ENCODE measurements at places on chromosomes 1 and 21. TPM values are rescaled to one million over a fixed set of nuclear protein-coding genes. Genes with fewer than 3 reads are reported as not detected.

HCN3 gene
- total RNA-seq = 12.9 TPM

SLC2A5 gene
- total RNA-seq = 0.07 TPM

GRCh38 chr1:57384901-57385300 is 39.0 kb downstream of the DAB1 start:
- peaks cover 16% of the 10 kb centered on the region for H3K27me3 ChIP-seq
- H3K4me1 ChIP-seq = no peaks in the 10 kb centered on the region
- DNase-seq = no peak
- no peak overlapping the region for H3K27ac ChIP-seq
- no peak overlapping the region for H3K4me3 ChIP-seq

DNA sequence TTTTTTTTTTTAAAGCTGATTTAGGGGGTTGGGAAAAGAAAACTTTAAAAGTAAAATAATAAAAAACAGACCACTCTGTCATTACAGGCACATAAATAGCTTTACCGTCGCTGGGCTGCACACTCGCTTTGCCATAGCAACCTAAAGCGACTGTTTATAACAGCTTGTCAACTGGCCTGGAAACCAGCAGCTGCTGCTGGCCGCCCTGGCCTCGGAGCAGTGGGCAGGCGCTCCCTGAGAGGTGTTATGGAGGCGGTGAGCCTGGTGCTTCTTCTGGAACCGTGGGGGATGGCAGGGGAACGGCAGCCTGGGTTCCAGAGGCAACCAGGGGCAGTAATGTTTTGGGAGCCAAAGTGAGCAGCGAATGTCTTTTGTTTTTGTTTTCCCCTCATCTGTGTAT is 45.7 kb downstream of the ATP2B4 start:
- no peak for DNase-seq
- peak overlapping the region; percentile 49 for H3K4me3 ChIP-seq
- no peaks in the 10 kb centered on the region for H3K27me3 ChIP-seq
- peak overlapping the region; percentile 97 for H3K27ac ChIP-seq
- H3K36me3 ChIP-seq = peaks cover 18% of the 10 kb centered on the region

ITGB2 gene
- 0.74 TPM for total RNA-seq

DNA sequence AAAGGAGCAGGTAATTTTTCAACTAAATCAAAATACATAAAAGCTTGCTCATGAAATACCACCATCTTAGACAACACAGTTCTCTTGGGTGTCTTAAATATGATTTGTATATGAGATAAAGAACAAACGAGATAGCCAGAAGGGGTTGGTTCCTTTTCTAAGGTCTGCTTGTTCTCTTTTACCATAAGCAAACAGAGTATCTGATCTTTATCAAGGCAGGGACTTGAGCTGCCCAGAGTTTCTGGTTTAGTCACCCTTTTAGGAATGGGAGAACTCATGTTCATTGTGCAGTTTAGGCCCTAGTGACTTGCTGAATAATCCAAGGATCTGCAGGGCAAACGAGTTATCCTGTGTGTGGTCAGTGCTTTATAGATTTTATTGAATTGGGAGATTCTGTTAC is 3.0 kb upstream of the SUCO start:
- H3K36me3 ChIP-seq = no peaks in the 10 kb centered on the region
- peaks cover 27% of the 10 kb centered on the region for H3K4me1 ChIP-seq
- H3K27me3 ChIP-seq = no peaks in the 10 kb centered on the region
- no peak overlapping the region for H3K4me3 ChIP-seq
- DNase-seq = no peak
- H3K27ac ChIP-seq = peak overlapping the region; percentile 20

DNAJC28 gene
- total RNA-seq = 3.1 TPM

- peak overlapping the region; percentile 90 for H3K27ac ChIP-seq
- H3K36me3 ChIP-seq = peaks cover 32% of the 10 kb centered on the region
- peaks cover 17% of the 10 kb centered on the region for H3K4me1 ChIP-seq
- H3K4me3 ChIP-seq = peak overlapping the region; percentile 99
These were observed 926 bp upstream of the SH3D21 start for GRCh38 chr1:36304970-36305914.

DNA sequence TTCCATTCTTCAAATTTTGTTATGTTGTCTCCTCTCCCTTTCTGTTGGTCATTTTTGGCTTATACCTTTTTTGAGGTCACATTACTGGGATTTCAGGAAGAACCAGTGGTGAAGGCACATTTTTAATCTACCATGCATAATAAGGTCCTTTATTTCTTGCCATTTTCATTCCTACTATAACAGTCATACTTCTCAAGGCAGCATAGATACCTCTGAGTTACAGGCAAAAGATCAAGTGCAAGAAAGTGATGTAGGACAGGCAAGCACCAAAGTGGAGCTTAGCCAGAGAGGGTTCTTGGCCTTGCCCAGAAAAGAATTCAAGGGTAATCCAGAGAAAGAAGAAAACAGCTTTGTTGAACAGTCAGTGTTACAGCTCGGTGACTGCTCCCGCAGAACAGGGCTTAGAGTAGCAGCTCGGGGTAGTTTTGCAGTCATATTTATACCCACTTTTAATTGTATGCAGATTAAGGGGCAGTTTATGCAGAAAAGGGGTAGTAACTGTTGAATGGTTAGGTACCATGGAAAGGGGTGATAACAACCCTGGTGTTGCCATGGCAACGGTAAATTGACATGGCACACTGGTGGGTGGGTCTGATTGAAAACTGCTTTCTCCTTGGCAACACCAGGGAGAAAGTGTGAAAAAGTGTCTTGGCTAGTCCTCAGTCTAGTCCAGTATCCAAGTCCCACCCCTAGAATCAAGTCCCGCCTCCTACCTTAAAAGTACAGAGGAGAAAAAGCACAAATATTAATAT is 39.6 kb upstream of the DOCK7 start:
- H3K27ac ChIP-seq = no peak overlapping the region
- no peaks in the 10 kb centered on the region for H3K27me3 ChIP-seq
- peaks cover 2% of the 10 kb centered on the region for H3K36me3 ChIP-seq
- DNase-seq = no peak
- H3K4me1 ChIP-seq = peaks cover 29% of the 10 kb centered on the region
- H3K4me3 ChIP-seq = no peak overlapping the region

FMO4 gene
- total RNA-seq = 5.4 TPM

- no peak overlapping the region for H3K4me3 ChIP-seq
- peaks cover 54% of the 10 kb centered on the region for H3K27me3 ChIP-seq
- peak overlapping the region; percentile 9 for H3K27ac ChIP-seq
- DNase-seq = no peak
- H3K36me3 ChIP-seq = no peaks in the 10 kb centered on the region
These were observed 5.7 kb upstream of the RIPK4 start for GRCh38 chr21:41772351-41773080.

ZNF683 gene
- not detected for total RNA-seq

DNA sequence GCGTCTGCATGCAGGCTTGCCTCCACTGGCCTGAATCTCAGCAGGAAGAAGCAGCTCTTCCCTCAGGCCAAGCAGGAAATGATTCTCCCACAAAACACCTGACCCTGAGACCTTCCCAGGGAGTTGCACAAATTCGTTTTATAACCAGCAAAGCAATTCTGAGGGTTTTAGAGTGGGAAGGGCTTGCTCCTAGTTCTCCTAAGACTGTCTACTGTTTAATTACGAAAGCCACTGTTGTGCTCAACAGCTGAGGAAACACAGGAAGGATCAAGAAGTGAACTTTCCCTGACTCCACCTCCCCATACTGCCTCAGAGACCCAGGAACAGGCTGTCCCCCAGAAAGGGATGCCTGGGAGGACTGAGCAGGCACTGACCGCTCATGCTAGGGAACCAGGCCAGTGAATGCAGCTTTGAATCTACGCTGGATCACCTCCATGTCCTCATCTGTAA is 37.0 kb upstream of the PUM1 start:
- no peaks in the 10 kb centered on the region for H3K36me3 ChIP-seq
- peaks cover 7% of the 10 kb centered on the region for H3K4me1 ChIP-seq
- DNase-seq = no peak
- H3K27me3 ChIP-seq = no peaks in the 10 kb centered on the region
- no peak overlapping the region for H3K4me3 ChIP-seq

- no peak overlapping the region for H3K27ac ChIP-seq
- DNase-seq = no peak
- H3K36me3 ChIP-seq = no peaks in the 10 kb centered on the region
- H3K4me1 ChIP-seq = no peaks in the 10 kb centered on the region
- H3K27me3 ChIP-seq = peaks cover 67% of the 10 kb centered on the region
These were observed 86.7 kb downstream of the DDX20 start for GRCh38 chr1:111842411-111842810.

C2CD2 gene
- 31.6 TPM for total RNA-seq

ERG gene
- total RNA-seq = 3.0 TPM

DNA sequence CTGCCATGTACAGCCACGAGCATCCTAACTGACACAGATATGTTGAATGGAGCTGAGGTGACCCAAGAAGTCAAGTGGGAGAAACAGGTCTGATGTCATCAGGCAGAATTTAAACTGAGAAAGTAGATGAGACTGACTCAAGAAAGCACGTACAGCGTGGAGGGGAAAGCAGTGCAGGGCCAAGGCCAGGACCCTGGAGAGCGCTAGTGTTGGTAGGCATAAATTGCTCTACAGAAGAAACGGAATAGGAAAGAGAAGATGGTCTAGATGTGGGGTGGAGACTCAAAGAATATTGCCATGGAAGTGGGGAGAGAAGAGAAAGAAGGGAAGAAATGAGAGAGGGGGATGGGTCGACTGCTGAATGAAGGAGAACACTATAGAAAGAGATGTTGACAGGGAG is 45.3 kb upstream of the GJB5 start:
- no peak overlapping the region for H3K4me3 ChIP-seq
- H3K36me3 ChIP-seq = no peaks in the 10 kb centered on the region
- peaks cover 38% of the 10 kb centered on the region for H3K27me3 ChIP-seq
- DNase-seq = no peak
- H3K27ac ChIP-seq = no peak overlapping the region

DNA sequence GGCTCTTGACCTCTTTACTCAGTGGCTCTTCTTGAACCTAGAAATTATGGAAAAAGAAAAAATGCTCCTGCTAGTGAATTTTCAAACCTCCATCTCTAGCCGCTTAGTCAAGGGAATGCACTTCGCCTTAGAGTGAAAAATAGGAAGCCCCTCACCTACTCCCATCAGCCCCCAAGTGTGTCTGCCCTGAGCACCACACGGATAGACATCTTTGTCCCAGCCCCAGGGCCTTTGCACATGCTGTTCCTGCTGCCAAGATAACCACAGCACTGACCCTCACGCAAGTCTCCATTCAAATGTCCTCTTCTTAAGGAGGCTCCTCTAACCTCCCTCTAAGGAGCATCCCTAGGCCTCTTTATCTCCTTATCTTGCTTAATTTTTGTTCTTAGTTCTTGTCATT is 59.6 kb downstream of the FBXO2 start:
- H3K4me3 ChIP-seq = no peak overlapping the region
- no peak for DNase-seq
- no peak overlapping the region for H3K27ac ChIP-seq
- no peaks in the 10 kb centered on the region for H3K4me1 ChIP-seq
- H3K36me3 ChIP-seq = no peaks in the 10 kb centered on the region
- peaks cover 29% of the 10 kb centered on the region for H3K27me3 ChIP-seq

DNA sequence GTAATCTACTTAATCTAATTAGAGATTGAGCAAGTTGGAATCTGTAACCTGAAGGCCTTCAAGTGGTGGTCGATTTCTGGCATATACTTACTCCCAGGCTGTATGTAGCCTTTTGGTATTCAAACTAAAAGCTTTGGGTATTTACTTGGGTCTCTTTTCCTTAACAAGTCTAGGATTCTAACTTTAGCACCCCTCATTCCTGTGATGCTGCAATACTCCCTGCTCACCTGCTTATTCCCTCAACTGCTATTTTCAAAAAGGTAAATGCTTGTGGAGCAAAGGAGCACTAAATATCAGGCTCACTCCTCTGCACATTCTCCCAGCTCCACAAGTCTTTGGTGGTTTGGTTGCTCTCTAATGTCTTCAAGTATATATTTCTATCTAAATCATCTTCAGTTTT is 68.0 kb upstream of the CYYR1 start:
- no peaks in the 10 kb centered on the region for H3K27me3 ChIP-seq
- no peaks in the 10 kb centered on the region for H3K4me1 ChIP-seq
- H3K36me3 ChIP-seq = no peaks in the 10 kb centered on the region
- no peak overlapping the region for H3K4me3 ChIP-seq

DNA sequence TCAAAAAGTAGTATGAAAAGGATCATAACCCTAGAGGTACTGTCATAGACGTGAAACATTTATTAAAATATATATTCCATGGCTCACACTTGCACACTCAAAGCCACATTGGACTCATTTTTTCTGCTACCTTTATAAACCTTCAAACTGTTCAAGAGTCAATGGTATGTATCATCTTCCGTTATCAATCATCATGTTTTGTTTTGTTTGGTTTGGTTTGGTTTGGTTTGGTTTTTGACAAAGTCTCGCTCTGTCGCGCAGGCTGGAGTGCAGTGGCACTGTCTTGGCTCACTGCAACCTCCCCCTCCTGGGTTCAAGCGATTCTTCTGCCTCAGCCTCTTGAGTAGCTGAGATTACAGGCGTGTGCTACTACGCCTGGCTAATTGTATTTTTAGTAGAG is 1.8 kb downstream of the IFNAR2 start:
- peak overlapping the region; percentile 82 for H3K4me3 ChIP-seq
- H3K4me1 ChIP-seq = peaks cover 60% of the 10 kb centered on the region

- H3K27me3 ChIP-seq = peaks cover 30% of the 10 kb centered on the region
- no peak for DNase-seq
- no peaks in the 10 kb centered on the region for H3K36me3 ChIP-seq
- no peak overlapping the region for H3K4me3 ChIP-seq
These were observed 51.1 kb upstream of the GRIK3 start for GRCh38 chr1:37085393-37085792.

HNRNPR gene
- total RNA-seq = 205 TPM

DNA sequence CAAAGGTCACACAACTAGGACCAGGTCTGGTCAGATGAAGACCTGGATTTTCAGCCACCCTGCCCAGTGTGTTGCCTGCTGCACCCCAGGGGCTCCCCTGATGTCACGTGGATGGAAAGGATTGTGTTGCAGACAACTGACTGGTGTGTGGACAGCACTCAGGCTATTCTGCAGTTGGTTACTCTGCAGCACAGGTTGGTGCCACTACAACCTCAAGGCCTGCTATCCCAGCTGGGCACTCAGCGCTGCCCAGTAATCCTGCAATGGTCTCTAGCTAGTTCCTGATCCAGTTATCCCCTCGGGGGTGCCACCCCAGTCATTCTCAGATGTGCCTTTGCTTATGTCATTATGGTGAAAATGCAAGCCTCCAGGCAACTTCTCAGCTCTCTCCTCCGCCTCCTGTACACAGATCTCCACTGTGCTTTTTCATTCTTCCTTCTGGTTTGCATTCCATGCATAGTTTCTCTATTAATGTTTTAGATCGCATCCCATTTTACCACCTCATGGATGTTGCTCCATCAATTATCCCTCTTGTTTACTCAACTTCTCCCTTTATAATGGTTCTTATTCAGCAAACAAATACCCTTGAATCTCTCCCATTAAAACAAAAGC is 503.2 kb upstream of the CAMK1G start:
- H3K4me1 ChIP-seq = peaks cover 14% of the 10 kb centered on the region
- no peaks in the 10 kb centered on the region for H3K36me3 ChIP-seq
- no peaks in the 10 kb centered on the region for H3K27me3 ChIP-seq

GRCh38 chr1:53308506-53308905 is 19.4 kb downstream of the LRP8 start:
- H3K27me3 ChIP-seq = no peaks in the 10 kb centered on the region
- no peaks in the 10 kb centered on the region for H3K36me3 ChIP-seq
- peak; percentile 45 for DNase-seq
- no peak overlapping the region for H3K27ac ChIP-seq
- H3K4me3 ChIP-seq = no peak overlapping the region
- H3K4me1 ChIP-seq = peaks cover 33% of the 10 kb centered on the region

- H3K27me3 ChIP-seq = no peaks in the 10 kb centered on the region
- peak; percentile 16 for DNase-seq
- H3K4me3 ChIP-seq = no peak overlapping the region
- peaks cover 47% of the 10 kb centered on the region for H3K4me1 ChIP-seq
These were observed 52.8 kb downstream of the WNT9A start for GRCh38 chr1:227894831-227895451.

TMOD4 gene
- total RNA-seq = 0.77 TPM

RAP1GAP gene
- 8.0 TPM for total RNA-seq

- H3K4me3 ChIP-seq = no peak overlapping the region
- H3K27ac ChIP-seq = no peak overlapping the region
- no peaks in the 10 kb centered on the region for H3K4me1 ChIP-seq
These were observed 48.0 kb upstream of the ITPKB start for GRCh38 chr1:226787071-226787470.
